ENCODE measurements at places on chromosomes 7 and 10. TPM values are rescaled to one million over a fixed set of nuclear protein-coding genes. Genes with fewer than 3 reads are reported as not detected.

ACTR3C gene
- total RNA-seq: 9.3 TPM

GNAT3 gene
- not detected for total RNA-seq

TEX47 gene
- not detected for total RNA-seq

LMBR1 gene
- total RNA-seq: 53.0 TPM

ATG9B gene
- total RNA-seq: 3.6 TPM

GSDME gene
- total RNA-seq: 0.84 TPM

WNT8B gene
- total RNA-seq: not detected

CALCR gene
- not detected for total RNA-seq

VAX1 gene
- not detected for total RNA-seq

TMEM140 gene
- total RNA-seq: 51.4 TPM

RADIL gene
- total RNA-seq: not detected

PNLIP gene
- total RNA-seq: not detected

HYAL4 gene
- total RNA-seq: not detected

AKR1C4 gene
- 0.21 TPM for total RNA-seq

INA gene
- total RNA-seq: 0.10 TPM

CLDN4 gene
- 0.10 TPM for total RNA-seq

OGDHL gene
- not detected for total RNA-seq

CRYGN gene
- not detected for total RNA-seq

GRM3 gene
- not detected for total RNA-seq

TMEM168 gene
- 14.2 TPM for total RNA-seq

RPEL1 gene
- total RNA-seq: not detected

CAMK2G gene
- 25.9 TPM for total RNA-seq

HOXA10 gene
- 0.63 TPM for total RNA-seq

COL28A1 gene
- total RNA-seq: 0.42 TPM

LRRTM3 gene
- not detected for total RNA-seq

ARPC1B gene
- 282 TPM for total RNA-seq

COL13A1 gene
- 0.52 TPM for total RNA-seq

TMEM236 gene
- total RNA-seq: under 0.01 TPM

NEUROG3 gene
- total RNA-seq: not detected

ZMIZ2 gene
- 16.7 TPM for total RNA-seq

STEAP1B gene
- 1.8 TPM for total RNA-seq

AGAP3 gene
- total RNA-seq: 23.6 TPM

COL17A1 gene
- total RNA-seq: not detected

PHYHIPL gene
- total RNA-seq: 0.10 TPM

FOXI2 gene
- total RNA-seq: not detected

ARL5B gene
- total RNA-seq: 59.0 TPM

AUTS2 gene
- total RNA-seq: 16.5 TPM

NEURL1 gene
- 4.8 TPM for total RNA-seq

NUTM2E gene
- 0.42 TPM for total RNA-seq

DGKB gene
- total RNA-seq: not detected

TSPAN13 gene
- total RNA-seq: 5.0 TPM

PIK3AP1 gene
- 49.0 TPM for total RNA-seq

NAT16 gene
- not detected for total RNA-seq

CCDC136 gene
- 1.3 TPM for total RNA-seq

MOGAT3 gene
- total RNA-seq: not detected
